EH (cell line): ENCODE measurements at places on chromosomes 5 and 9.

DNA sequence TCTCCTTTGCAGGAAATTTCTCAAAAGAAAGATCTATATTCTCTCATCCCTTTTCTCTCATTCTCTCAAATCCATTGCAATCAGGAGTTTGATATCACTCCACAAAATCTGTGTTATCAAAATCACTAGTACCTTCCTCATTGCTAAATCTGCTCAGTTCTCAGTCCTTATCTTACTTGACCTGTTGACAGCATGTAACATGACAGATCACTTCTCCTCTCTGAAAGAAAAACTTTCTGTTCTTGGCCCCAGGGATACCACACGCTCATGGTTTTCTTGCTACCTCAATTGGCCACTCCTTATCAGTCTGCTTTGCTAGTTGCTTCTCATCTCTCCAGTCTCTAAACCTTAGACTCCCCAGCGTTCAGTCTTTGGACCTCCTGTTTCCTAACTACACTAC is 22.1 kb downstream of the SRP19 start:
- DNase-seq: no peak

GRCh38 chr9:78510035-78510434 is 213.1 kb downstream of the PSAT1 start:
- DNase-seq: no peak

GRCh38 chr5:128228521-128228920 is 145.0 kb downstream of the SLC12A2 start:
- peak; percentile 63 for DNase-seq

DNA sequence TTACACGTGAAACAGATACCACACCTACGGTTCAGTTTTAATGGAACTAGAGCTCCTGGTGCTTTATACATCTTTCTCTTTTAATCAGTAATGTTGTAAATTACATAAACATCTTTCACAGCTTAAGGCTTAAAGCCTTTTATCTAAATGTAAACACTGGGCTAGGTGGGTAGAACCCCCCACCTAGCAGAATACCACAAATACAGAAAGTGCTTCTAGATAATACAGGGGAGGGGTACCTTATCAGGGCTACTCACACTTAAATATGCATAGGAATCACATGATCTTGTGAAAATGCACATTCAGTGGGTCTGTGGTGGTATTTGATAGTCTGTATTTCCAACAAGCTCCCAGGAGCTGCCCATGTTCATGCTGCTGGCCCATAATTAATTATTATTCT is 256.4 kb upstream of the TARS1 start:
- DNase-seq: no peak
